Femur (tissue), 1 donor: ENCODE measurements at places on chromosomes 6 and 20.

- no peak for DNase-seq
These were observed 42.1 kb downstream of the GMDS start for GRCh38 chr6:2203264-2203663.

- no peak for DNase-seq
These were observed 27.8 kb upstream of the CENPW start for GRCh38 chr6:126312013-126312665.

- no peak for DNase-seq
These were observed 137.9 kb downstream of the RPS12 start for GRCh38 chr6:132952031-132952867.

DNA sequence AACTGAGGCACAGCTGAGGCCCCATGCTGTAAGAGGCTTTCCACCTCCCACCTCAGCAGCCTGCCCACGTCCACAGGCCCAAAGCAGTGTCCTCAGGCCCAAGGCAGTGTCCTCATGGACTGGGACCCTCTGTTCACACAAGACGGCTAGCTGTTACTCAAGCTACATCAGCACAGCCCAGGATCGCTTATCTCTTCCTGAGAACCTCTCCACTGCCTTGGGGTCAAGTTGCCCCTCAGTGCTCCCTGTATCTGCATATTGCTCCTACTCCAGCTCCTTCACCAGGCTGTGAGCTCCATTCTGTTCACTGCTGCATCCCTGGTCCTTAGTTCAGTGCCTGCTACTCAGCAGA, 208.8 kb upstream of the TAB2 start:
- no peak for DNase-seq

GRCh38 chr6:143807103-143807772, 35.9 kb upstream of the LTV1 start:
- no peak for DNase-seq

GRCh38 chr6:72654071-72654621, 32.3 kb downstream of the KCNQ5 start:
- DNase-seq = no peak

GRCh38 chr20:37984018-37984785, 49.1 kb downstream of the TTI1 start:
- peak; percentile 53 for DNase-seq

DNA sequence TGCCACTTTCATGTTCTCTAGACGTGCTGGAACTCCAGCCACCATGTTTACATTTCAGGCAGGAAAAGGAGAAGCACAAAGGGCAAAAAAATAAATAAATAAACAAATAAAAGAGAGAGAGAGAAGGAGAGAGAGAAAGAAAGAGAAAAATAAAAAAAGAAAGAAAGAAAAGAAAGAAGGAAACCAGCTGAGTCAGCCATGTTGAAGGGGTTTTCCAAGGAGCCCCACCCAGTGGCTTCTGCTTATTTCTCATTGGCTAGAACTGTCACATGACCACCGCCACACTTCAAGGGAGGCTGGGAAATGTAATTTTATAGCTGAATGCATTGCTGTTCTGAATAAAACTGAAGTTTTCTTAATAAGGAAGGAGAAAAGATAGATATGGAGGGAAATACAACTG, 71.1 kb downstream of the BFSP1 start:
- no peak for DNase-seq
